Cerebellar nuclear complex (tissue), 1 donor: ENCODE measurements at places on chromosomes 12 and 14.

DNA sequence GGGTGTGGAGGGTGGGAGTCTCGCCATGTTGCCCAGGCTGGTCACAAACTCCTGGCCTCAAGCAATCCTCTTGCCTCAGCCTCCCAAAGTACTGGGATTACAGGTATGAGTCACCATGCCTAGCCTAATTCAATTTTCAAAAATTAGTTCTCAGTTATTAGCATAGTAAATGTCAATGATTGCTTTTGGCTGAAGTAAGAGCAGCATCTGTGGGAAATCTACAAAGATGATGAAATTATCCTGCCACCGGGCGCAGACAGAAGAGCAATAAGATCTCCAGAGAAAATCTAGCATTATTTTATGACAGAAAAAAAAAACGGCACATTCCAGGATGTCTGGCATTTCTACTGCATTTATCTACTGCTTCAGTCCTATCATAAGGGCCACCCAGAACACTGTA lies 97.9 kb upstream of the DAAM1 start:
- DNase-seq = no peak

DNA sequence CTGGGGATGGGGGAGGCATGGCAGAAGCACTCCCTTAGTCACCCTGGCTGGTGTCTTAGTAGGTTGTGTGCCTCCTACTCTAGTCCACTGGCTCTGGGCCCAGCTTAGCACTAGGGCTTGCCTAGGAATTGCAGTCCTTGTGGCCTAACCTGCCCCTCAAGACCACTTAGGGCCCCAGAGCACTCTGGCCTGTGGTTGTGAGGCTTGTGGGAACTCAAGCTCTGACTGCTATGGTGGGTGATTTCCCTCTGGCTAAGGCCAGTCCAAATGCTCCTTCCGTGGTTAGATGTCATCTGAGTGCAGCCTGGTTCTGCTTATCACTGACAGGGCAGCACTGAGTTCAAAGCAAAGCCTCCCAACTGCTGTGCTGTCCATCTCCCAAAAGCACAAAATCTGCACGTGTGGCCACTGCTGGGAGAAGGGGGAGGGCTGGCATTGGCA lies 20.2 kb downstream of the FGD4 start:
- no peak for DNase-seq

GRCh38 chr12:69698769-69699540 lies at the start of gene BEST3:
Gene BEST3 (minus strand): TSS chr12:69699303. CDS start chr12:69697798, 1,505 bp downstream.
- DNase-seq = no peak

- no peak for DNase-seq
Observed at GRCh38 chr12:27841392-27841882, 61.4 kb upstream of the MANSC4 start.

DNA sequence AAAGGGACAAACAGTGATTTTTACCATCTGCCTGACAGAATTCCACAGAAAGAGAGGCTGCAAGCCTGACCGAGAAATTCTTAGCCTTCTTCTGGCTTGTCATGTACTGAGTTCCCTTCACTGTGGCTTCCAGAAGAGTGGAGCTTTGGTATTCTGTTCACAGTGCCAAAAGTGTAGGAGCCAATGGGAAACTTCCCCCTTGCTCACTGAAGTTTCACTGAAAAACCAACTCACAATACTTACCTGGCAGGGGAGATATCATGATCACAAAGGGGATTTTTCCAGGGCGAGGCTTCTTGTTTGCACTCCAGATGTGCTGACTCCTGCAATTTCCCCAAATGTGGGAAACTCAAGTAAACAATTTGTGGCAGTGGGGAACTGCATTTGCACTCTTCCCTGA lies 31.7 kb upstream of the MMP19 start:
- DNase-seq = no peak

GRCh38 chr14:100398044-100398443 lies 74.9 kb downstream of the SLC25A47 start:
- no peak for DNase-seq

DNA sequence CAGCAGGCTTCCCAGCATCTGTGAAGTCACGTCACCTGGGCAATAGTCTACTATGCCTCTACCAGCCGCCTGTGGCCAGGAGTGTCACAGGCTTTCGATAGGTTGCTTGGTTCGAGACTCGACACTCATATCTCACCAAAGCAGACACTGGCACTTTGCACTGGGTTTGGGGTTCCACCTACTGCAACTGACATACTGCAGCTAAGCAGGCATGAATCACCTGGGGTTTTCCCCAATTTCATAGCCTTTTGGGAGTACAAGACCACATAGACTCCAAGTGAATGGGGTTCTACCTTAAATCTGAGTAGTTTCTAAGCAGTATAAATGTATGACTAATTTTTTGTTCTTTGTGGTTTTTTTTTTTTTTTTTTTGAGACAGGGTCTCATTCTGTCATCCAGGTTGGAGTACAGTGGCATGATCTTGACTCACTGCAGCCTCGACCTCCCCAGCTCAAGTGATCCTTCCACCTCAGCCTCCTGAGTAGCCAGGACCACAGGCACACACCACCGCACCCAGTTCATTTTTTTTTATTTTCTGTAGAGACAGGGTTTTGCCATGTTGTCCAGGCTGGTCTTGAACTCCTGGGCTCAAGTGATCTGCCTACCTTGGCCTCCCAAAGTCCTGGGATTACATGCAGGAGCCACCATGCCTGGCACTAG lies 32.1 kb downstream of the DMAC2L start:
- no peak for DNase-seq

DNA sequence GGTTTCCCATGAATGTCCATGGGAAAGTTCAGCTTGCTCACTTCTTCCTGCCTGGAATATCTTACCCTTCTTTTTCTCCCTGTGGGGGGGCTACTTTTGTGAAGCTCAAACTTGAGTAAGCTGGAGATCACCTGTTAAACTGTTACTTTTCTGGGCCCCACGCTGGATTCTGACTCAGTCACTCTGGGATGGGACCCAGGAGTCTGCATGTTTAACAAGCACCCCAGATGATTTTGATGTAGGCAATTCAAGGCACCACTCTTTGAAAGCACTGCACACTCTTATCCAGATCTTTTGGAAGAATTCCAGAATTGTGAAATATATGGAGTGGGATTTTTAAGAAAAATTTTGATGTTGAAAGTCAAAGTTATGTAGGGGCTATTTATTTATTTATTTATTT lies 46.3 kb upstream of the IGF1 start:
- no peak for DNase-seq

GRCh38 chr12:105175397-105175990 lies 60.5 kb downstream of the APPL2 start:
- no peak for DNase-seq

DNA sequence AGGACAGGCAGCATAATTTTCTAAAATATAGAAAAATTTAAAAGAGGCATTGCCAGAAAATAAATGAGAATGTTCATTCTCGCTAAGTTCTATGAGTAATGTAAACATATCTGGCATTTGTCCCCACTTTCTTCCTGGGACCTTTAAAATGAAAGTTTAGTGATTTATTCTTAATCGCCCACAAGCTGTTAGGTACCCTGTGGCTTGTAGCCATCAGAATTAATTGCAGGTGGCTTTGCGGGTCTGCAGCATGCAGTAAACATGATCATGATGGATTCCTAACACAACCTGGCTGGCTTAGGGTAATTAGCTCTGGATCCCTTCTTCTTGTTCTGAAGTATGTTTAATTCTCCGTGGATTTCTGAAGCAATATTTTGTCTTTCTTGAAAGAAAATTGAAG lies 103.5 kb upstream of the FRMD6 start:
- no peak for DNase-seq

- no peak for DNase-seq
Observed at GRCh38 chr14:69620981-69621380, 9.6 kb downstream of the SUSD6 start.

DNA sequence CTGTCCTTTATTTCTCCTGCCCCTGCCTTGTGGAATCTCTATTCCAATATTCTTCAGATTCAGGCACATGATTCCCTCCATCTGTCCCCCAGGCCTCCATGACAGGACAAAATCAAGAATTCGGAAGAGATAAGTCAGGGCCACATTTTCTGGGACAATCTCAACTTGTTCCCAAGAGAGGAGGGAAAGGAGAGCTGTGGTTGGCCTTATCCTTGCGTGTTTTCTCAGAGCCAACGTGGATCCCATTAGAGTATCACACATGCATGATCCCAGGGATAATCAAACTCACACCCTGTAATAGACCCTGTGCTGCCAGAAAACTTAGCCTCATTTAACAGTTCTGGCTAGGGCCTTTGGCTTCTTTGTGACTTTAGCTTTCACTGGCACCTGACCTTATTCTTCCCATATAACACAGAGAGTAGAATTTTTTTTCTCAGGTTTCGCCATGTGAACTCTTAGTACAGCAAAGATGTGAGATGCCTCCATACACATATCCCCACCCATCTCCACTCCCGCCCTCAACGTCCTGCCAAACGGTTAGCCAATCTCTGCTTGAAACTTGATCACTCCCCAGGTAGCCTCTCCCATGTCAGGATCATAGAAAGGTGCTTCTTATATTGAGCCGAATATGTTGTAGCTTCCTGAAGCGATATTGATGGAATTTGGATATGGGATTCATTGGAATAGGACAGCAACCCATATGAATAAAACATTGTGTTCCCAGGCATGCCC lies 6.7 kb upstream of the KRT1 start:
- DNase-seq = no peak

DNA sequence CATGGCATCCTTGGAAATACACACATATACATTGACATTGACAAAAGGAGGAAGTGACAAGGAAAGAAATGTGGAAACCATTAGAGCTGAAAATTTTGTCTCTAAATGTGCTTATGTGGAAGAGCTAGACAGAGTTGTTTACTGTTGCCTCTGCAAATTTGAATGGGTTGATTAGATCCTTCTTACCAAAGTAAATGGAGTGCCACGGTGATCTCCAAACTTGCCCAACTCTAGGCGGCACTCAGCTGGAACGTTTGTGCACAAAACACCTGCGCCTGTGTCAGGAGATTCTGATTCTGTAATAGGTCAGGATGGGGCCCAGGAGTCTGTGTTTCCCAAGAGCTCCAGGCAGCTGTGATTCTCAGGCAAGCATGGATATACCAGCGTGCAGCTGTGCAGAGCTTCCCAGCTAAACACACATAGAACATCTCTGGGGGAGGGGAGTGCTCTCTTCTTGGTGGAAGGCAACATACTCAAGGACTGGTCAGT lies 77.8 kb upstream of the BDKRB2 start:
- no peak for DNase-seq

DNA sequence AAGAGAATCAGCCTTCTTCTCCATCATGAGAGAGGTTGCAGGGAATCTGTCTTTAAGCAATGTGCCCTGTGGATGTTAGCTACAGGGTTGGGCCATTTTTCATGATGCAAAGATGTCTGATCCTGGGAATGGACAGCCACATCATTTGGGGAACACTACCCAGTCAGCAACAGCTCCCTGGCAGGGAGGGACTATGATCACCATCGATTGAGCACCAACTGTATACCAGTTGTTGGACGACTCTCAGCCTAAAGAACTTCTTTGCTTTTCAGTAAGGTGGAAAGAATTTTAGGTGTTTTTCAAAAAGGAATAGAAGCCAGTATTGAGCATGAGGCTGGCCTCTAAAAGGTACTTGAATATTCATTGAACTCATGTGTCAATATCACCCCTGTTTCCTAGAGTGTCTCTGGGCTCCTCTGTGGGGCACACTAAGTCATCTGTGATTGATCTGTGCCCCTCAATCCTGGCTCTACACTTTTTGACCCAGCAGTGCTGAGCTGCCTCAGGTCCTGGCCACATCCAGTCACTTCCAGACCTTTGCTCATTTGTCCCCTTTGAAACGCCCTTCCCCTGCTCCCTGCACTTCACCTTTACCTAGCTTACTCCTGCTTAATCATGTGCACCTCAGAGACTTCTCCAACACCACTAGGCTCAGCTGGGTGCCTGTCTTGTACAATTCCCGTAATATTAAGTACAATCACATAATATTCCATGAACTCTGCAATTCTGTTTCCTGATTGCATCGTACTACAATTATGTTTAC lies 2.2 kb upstream of the CLMN start:
- no peak for DNase-seq

- no peak for DNase-seq
Observed at GRCh38 chr12:54521293-54522060, 23.9 kb downstream of the NCKAP1L start.

DNA sequence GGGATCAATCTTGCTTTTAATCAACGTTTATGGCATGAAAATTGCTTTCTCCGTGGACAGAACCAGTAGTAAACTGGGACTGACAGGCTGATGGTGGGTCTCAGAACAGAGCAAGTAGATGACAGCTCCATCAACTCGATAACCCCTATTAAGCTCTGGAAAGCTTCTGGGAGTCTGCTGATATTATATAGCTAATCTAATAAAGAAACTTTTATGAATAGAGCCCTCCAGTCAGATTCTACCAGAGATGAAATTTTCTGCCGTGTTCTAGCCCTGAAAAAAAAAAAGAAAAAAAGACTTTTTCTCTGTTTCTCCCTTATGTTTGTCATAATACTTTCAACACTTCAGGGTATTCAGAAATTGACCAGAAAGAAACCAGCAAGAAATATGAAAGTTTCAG lies 171.6 kb downstream of the APAF1 start:
- DNase-seq = no peak

- no peak for DNase-seq
Observed at GRCh38 chr12:56261503-56262232, 3.5 kb upstream of the ANKRD52 start.

DNA sequence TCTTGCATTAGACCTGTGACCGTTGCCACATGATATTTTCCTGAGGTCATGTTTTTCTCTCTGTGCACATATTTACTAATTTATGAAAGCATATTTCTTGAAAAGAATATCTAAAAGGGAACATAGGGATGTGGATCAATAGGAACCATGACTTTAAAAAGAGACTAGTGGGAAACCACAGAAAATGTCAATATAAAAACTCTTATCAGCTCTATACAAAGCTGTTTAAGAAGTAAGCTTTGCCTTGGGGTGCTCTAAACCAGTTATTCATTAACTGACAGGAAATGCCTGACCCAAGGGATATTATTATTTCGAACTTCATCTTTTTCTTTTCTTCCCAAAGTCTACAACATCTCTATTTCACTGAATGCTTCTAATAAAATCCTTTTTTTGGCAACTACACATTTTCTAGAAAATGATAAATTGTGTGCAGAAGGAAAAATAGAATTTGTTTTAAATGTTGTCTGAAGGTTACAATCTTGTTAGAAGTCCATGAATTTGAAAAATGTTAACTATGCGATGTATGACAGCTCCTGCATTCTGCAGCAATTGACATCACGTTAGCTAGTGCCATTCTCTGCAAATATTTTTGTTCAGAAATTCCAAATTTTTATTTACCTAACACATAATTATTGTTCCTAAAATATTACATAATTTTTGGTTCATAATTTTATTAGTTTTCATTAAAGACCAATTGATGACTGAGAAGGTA lies 345.0 kb downstream of the SLC16A7 start:
- no peak for DNase-seq

- no peak for DNase-seq
Observed at GRCh38 chr12:127538316-127538715, 728.7 kb upstream of the TMEM132C start.

- no peak for DNase-seq
Observed at GRCh38 chr12:46401662-46402061, 29.1 kb upstream of the SLC38A2 start.

- no peak for DNase-seq
Observed at GRCh38 chr14:88868558-88869159, 44.2 kb downstream of the TTC8 start.

GRCh38 chr14:52351233-52352060 lies 37.3 kb downstream of the PTGER2 start:
- no peak for DNase-seq
